Regular cardiac myocyte (primary cell): ENCODE measurements at places on chromosomes 7 and 10. TPM values are rescaled to one million over a fixed set of nuclear protein-coding genes. Genes with fewer than 3 reads are reported as not detected.

The CDK14 gene
- total RNA-seq, result 39.7 and 46.8 TPM in 2 replicates

The SLC26A5 gene
- not detected in 2 replicates for total RNA-seq

The MNX1 gene
- not detected in 2 replicates for total RNA-seq

The WIPF3 gene
- total RNA-seq, result not detected in 2 replicates

The PDZD7 gene
- 1.3 and 3.1 TPM in 2 replicates for total RNA-seq

The PAX2 gene
- total RNA-seq, result 0.38 TPM in 1 of 2 replicates, not detected in the other

The AMZ1 gene
- total RNA-seq, result under 0.01 and 1.4 TPM in 2 replicates

The SMKR1 gene
- not detected in 2 replicates for total RNA-seq

The CPA2 gene
- not detected in 2 replicates for total RNA-seq

The CCDC7 gene
- total RNA-seq, result 15.1 and 37.2 TPM in 2 replicates

The OR13A1 gene
- total RNA-seq, result not detected in 2 replicates

The CCDC172 gene
- total RNA-seq, result not detected in 2 replicates

The VSIR gene
- 17.1 and 26.5 TPM in 2 replicates for total RNA-seq

The PNLIPRP3 gene
- total RNA-seq, result not detected in 2 replicates

The AGR2 gene
- total RNA-seq, result not detected in 2 replicates

The CSGALNACT2 gene
- 41.2 and 44.0 TPM in 2 replicates for total RNA-seq

The OR9A2 gene
- 0.19 TPM in 1 of 2 replicates, not detected in the other for total RNA-seq

The ZWINT gene
- total RNA-seq, result 8.7 and 98.7 TPM in 2 replicates

The NUDCD3 gene
- total RNA-seq, result 74.1 and 77.6 TPM in 2 replicates

The NSUN6 gene
- total RNA-seq, result 9.3 and 14.2 TPM in 2 replicates

The C10orf105 gene
- under 0.01 TPM in 1 of 2 replicates, not detected in the other for total RNA-seq

The WDR11 gene
- total RNA-seq, result 52.1 and 86.8 TPM in 2 replicates

The EBF3 gene
- 11.6 and 20.5 TPM in 2 replicates for total RNA-seq

The ANKRD30A gene
- not detected in 2 replicates for total RNA-seq

The PTPRZ1 gene
- under 0.01 and 0.28 TPM in 2 replicates for total RNA-seq

The PRKAR2B gene
- total RNA-seq, result 1.3 and 1.4 TPM in 2 replicates

The ASB10 gene
- total RNA-seq, result not detected in 2 replicates

The PYROXD2 gene
- 6.5 and 16.6 TPM in 2 replicates for total RNA-seq

The PRF1 gene
- total RNA-seq, result not detected in 2 replicates

The NKX1-2 gene
- not detected in 2 replicates for total RNA-seq

The SLC39A12 gene
- total RNA-seq, result not detected in 2 replicates

The HYAL4 gene
- not detected in 2 replicates for total RNA-seq

The GALNT17 gene
- total RNA-seq, result under 0.01 TPM in 1 of 2 replicates, not detected in the other

The PKD2L1 gene
- total RNA-seq, result not detected in 2 replicates

The SPAM1 gene
- total RNA-seq, result not detected in 2 replicates

The FGFBP3 gene
- total RNA-seq, result 0.56 and 0.77 TPM in 2 replicates

The CBLL1 gene
- 15.0 and 15.2 TPM in 2 replicates for total RNA-seq

The UCMA gene
- not detected in 2 replicates for total RNA-seq

The CCSER2 gene
- 15.1 and 28.8 TPM in 2 replicates for total RNA-seq

The CH25H gene
- 1.4 and 2.9 TPM in 2 replicates for total RNA-seq

The C10orf62 gene
- 0.19 TPM in 1 of 2 replicates, not detected in the other for total RNA-seq

The ZNF804B gene
- total RNA-seq, result not detected in 2 replicates

The TNKS2 gene
- 52.0 and 56.1 TPM in 2 replicates for total RNA-seq

The SEC61G gene
- total RNA-seq, result 854 and 890 TPM in 2 replicates

The STAG3 gene
- 1.1 and 4.8 TPM in 2 replicates for total RNA-seq

The PRLHR gene
- total RNA-seq, result not detected in 2 replicates

The ZNF248 gene
- 4.6 and 11.6 TPM in 2 replicates for total RNA-seq

The PDK4 gene
- total RNA-seq, result 0.58 and 6.5 TPM in 2 replicates

The NXPH1 gene
- not detected in 2 replicates for total RNA-seq

The TEX36 gene
- total RNA-seq, result not detected in 2 replicates

The HOXA4 gene
- not detected in 2 replicates for total RNA-seq

The AKR1C4 gene
- not detected in 2 replicates for total RNA-seq

The OR6B1 gene
- not detected in 2 replicates for total RNA-seq
